ENCODE measurements at places on chromosomes 12 and 14. TPM values are rescaled to one million over a fixed set of nuclear protein-coding genes. Genes with fewer than 3 reads are reported as not detected.

- H3K27ac ChIP-seq, result no peak overlapping the region
- H3K27me3 ChIP-seq, result no peaks in the 10 kb centered on the region
- H3K4me3 ChIP-seq, result no peak overlapping the region
Measured at GRCh38 chr12:51472984-51473383, 48.4 kb downstream of the SLC4A8 start.

- no peaks in the 10 kb centered on the region for H3K27me3 ChIP-seq
- H3K4me3 ChIP-seq, result no peak overlapping the region
- no peak overlapping the region for H3K27ac ChIP-seq
- no peaks in the 10 kb centered on the region for H3K36me3 ChIP-seq
- no peak for DNase-seq
Measured at GRCh38 chr12:29043069-29043468, 106.0 kb upstream of the FAR2 start.

The KRT71 gene
- not detected for total RNA-seq

The ACVRL1 gene
- 0.81 TPM for total RNA-seq

The TSHR gene
- 0.32 TPM for total RNA-seq

DNA sequence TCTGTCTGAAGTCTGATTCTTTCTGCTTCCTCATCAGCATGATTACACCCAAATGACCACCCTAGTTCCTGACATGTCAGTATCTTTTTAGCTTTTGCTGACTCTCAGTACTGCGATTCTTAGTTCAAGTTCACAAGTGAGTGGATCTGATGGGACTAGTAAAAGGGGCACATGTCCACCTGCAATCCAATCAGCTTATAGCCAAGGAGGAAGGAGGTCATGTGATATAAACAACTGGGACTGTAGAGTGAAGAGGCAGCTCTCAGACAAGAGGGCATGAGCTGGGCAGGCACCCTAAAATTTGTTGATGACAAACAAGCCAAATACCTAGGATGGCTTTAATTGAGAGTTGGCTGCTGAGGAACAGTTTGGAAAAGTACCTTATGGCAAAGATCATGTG is 68.1 kb upstream of the OTOGL start:
- no peak overlapping the region for H3K4me3 ChIP-seq
- no peaks in the 10 kb centered on the region for H3K4me1 ChIP-seq
- H3K27ac ChIP-seq, result no peak overlapping the region
- DNase-seq, result no peak

- H3K4me1 ChIP-seq, result no peaks in the 10 kb centered on the region
- no peak for DNase-seq
Measured at GRCh38 chr12:73301530-73301929, 1029.4 kb downstream of the TRHDE start.

The C1QL4 gene
- total RNA-seq, result not detected

- H3K27ac ChIP-seq, result no peak overlapping the region
- H3K4me1 ChIP-seq, result peaks cover 7% of the 10 kb centered on the region
- H3K27me3 ChIP-seq, result peaks cover 24% of the 10 kb centered on the region
- peak overlapping the region; percentile 24 for H3K4me3 ChIP-seq
Measured at GRCh38 chr14:99792551-99793212, 531 bp upstream of the EML1 start.

DNA sequence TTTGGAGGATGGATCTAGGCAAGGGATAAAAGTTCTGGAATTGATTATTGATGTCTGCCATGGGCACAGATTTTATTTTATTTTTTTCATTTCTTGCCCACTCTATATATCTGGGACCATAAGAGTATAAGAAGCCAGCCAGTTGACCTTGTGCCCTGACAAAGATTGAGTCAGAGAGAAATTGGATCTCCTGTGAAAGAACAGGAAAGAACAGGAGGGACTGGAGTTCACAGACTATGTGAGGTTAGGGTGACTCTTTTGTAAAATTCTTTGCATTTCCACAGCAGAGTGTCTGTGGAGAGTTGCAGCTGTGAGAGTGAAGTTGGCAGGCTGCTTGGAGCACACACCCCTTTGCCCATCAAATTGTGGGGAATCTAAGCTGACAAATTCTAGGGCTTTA is 358.4 kb upstream of the TBX3 start:
- H3K4me1 ChIP-seq, result no peaks in the 10 kb centered on the region
- no peak overlapping the region for H3K27ac ChIP-seq
- no peak for DNase-seq
- H3K36me3 ChIP-seq, result no peaks in the 10 kb centered on the region
- H3K4me3 ChIP-seq, result no peak overlapping the region
- no peaks in the 10 kb centered on the region for H3K27me3 ChIP-seq

DNA sequence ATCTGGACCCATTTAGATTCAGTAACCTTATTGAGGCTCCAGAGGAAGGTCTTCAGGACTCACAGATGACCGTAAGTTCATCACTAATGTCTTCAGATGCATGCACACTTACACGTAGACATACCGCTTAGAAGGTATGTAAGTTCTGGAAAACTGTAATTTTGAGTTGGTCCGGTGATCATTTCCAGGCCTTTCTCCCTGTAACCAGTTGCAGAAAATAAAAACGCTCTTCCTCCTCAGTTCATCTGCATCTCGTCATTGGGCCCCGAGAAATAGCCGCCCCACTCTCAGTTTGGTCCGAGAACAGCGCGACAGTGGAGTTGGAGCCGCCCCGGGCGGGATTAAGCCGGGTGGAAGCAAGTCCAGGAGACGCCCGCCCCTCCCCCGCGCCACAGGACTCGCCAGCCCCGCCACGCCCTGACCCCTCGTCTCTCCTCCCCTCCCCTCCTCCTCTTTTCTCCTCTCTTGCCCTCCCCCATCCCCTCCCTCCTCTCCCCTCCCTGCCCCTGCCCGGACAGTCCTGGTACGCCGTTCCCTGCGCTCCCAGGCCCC is 83.7 kb downstream of the TNFAIP2 start:
- H3K27ac ChIP-seq, result no peak overlapping the region
- DNase-seq, result peak; percentile 59
- peak overlapping the region; percentile 26 for H3K4me3 ChIP-seq
- no peaks in the 10 kb centered on the region for H3K4me1 ChIP-seq

DNA sequence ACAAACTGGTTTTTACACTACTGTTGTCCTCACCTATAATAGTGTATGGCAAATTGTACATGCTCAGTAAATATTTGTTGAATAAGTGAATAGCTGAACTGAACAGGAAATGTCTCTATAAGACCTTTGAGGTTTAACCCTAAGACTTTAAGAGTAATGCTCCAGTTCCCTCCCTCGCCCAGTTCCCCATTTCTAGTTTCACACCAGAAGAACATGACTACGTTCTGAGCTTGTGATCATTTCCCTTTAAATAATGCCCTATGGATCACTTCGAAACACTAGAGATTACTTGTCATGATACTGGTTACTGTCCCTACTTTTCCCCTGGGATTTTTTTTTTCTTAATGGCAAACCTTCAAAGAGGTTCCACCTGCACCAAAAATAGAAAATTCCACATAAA is 69.3 kb downstream of the PRKD1 start:
- DNase-seq, result no peak
- no peak overlapping the region for H3K27ac ChIP-seq
- no peaks in the 10 kb centered on the region for H3K36me3 ChIP-seq
- H3K4me3 ChIP-seq, result no peak overlapping the region
- H3K27me3 ChIP-seq, result no peaks in the 10 kb centered on the region
- peaks cover 6% of the 10 kb centered on the region for H3K4me1 ChIP-seq

DNA sequence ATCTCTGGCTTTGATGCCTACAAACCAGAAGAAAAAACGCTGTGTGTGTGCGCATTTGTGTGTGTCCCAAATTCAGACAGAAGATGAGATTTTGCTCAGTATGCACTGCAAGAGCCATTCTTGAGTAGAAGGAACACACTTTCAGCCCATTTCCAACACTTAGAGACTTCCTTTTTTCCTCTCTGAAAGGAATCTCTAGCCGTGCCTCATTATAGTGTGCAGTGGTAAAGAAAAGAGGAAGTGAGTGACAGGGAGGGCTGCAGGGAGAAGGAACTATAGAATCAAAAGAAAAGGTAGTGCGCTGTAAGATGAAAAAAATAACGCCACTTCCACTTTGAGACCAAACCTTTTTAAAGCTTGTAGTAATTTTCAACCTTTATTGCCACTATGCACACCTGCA is 1400.9 kb upstream of the FLRT2 start:
- no peaks in the 10 kb centered on the region for H3K36me3 ChIP-seq
- no peak overlapping the region for H3K27ac ChIP-seq
- H3K4me1 ChIP-seq, result peaks cover 4% of the 10 kb centered on the region
- no peaks in the 10 kb centered on the region for H3K27me3 ChIP-seq
- no peak overlapping the region for H3K4me3 ChIP-seq

DNA sequence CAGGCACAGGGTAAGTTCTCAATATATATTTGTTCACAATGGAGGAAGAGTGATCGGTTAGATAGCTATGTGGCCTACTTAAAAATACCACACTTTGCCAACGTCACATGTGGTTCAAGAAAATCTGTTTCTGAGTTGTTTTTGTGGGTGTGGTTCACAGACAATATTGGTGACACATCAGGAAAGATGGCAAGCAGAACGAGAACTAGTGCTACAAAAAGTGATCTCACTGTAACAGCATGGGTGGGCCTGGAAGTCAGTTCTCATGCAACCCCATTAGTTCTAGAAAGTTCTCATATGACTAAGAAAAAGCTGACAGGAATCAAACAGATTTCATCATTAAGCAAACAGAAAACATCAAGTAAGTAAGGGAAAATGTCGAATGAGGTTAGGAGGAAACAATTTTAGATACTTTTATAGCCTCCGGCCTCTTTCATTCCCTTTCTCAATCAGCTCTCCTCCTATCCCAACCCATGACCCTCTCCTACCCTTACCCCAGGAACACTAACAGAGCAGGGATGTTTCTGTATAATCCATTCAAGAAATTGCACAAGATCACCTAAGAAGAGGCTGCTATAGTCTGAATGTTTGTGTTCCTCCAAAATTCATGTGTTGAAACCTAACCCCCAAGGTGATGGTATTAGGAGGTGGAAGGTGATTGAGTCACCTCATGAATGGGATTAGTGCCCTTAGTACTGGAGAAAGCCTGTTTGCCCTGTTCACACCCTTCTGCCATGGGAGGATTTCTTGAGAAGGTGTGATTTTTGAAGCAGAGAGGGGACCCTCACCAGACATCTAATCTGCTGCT is 15.5 kb upstream of the NTN4 start:
- peaks cover 29% of the 10 kb centered on the region for H3K27me3 ChIP-seq
- no peaks in the 10 kb centered on the region for H3K36me3 ChIP-seq
- H3K4me1 ChIP-seq, result no peaks in the 10 kb centered on the region
- DNase-seq, result peak; percentile 70
- H3K27ac ChIP-seq, result no peak overlapping the region

The THAP2 gene
- total RNA-seq, result 6.2 TPM
